ENCODE measurements at places on chromosomes 7 and 10.

DNA sequence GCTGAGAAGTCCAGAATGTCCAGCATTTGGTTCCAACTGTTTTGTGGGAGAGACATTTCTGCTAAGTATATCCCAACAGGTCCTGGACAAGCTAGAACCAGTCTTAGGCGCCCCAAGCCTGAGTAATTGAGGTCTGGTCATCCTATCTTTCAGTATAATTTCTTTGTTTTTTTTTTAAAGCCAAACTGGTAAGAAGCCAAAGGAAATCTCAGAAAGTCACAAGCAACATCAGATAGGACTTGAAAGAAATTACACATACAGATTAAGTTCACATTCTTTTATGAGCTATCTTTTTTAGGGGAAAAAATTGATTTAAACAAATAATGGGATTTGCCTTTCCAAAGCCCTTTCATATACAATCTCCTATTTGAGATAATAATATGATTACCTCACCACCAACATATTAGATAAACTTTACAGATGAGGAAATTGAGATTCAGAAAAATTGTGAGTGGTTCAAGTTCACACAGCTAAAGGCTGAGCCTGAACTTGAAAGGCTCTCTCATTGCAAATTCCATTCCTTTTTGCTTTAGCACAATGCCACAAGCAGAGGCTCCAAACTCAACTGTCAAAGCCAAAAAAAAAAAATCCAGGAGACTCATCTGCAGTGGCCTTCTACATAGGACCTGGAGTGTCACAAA is 15.0 kb downstream of the PDLIM1 start:
- DNase-seq, result no peak

GRCh38 chr7:82699773-82700186 is 256.2 kb upstream of the CACNA2D1 start:
- DNase-seq, result no peak

- no peak for DNase-seq
Measured at GRCh38 chr7:94286111-94286510, 108.6 kb upstream of the COL1A2 start.

DNA sequence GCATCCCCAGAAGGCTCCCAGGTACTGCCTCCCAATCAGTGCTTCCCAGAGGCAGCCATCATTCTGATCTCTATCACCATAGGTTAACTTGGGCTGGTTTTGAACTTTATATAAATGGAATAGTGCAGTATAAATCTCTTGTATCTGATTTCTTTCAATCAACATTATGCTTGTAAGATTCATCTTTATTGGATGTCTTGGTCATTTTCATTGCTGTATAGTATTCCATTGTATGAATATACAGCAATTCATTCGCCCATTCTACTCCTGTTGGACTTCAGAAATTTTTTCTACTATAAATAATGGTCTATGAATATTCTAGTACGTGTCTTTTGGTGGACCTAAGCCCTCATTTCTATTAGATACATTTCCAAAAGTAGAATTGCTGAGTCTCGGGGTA is 16.1 kb upstream of the OGDHL start:
- no peak for DNase-seq

DNA sequence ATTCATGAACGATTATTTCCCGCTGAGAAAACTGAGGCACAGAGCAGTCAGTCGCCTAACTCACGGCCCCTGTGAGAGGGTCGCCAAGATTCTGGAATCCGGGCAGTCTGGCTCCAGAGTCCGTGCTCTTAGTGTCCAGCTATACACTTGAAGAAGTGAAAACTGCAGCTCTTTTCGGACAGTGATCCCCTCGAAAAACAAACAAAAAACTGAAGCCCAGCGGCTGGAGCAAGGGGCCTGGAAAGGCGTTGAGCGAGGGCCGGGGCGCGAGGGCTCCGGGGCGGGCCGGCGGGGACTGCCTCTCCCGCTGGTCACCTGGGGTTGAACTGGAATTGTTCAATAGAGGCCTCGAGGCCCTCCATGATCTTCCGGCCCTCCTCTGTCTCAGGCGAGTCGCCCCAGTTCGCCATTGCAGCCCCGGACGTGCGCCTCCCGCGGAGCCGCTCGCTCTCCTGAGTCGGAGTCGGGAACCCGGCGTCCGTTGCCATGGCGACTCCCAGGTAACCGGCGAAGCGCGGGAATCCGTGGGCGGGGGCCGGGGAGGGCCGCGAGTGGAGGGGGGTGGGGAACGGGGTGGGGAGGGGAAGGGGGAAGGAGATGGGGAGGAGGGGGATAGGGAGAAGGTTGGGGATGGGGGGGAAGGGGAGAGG is 881 bp downstream of the C10orf67 start:
- DNase-seq, result peak; percentile 23

DNA sequence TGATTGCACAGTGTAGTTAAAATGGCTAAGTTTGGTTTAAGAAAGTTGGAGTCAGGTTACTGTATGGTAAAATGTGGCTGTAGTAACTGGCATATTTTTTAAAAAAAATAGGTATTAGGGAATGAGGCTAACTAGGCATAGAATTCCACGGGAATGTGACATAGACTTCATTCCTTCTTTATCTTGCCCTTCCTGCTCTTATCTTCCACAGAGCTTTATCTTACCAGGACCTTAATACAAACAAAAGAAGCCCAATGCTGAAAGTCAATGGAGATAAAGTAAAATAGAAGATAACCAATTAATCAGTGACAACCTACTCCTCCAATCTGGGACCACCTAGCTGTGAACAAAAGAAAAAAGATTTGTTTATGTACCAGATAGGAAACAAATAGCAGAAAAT is 58.1 kb downstream of the TET1 start:
- DNase-seq, result no peak

- DNase-seq, result no peak
Measured at GRCh38 chr7:158064631-158065030, 523.0 kb downstream of the PTPRN2 start.

DNA sequence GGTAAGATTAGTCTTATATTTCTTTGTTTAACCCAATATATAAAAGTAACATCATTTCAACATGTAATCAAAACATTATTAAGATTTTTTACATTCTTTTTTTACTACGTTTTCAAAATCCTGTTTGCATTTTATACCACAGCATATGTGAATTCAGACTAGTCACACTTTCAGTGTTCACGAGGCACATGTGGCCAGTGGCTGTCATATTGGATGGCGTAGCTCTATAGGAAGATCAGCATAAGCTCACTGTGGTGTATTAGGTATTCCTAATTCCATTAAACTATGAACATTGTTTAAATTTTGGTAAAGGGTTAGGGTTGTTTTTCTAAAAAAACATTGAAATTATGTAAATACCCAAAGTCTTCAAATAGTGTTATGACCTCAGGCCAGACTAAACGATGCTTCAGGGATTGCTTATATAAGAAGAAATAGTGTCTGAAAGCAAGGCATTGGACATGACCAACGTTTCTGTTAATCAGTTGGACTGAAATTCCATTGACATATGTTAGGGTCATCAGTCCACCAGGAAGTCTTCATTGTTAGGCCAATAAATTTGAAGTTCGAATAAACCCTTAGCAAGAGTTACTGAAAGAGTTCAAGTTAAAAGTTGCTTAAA is 97.0 kb downstream of the BICC1 start:
- DNase-seq, result no peak

DNA sequence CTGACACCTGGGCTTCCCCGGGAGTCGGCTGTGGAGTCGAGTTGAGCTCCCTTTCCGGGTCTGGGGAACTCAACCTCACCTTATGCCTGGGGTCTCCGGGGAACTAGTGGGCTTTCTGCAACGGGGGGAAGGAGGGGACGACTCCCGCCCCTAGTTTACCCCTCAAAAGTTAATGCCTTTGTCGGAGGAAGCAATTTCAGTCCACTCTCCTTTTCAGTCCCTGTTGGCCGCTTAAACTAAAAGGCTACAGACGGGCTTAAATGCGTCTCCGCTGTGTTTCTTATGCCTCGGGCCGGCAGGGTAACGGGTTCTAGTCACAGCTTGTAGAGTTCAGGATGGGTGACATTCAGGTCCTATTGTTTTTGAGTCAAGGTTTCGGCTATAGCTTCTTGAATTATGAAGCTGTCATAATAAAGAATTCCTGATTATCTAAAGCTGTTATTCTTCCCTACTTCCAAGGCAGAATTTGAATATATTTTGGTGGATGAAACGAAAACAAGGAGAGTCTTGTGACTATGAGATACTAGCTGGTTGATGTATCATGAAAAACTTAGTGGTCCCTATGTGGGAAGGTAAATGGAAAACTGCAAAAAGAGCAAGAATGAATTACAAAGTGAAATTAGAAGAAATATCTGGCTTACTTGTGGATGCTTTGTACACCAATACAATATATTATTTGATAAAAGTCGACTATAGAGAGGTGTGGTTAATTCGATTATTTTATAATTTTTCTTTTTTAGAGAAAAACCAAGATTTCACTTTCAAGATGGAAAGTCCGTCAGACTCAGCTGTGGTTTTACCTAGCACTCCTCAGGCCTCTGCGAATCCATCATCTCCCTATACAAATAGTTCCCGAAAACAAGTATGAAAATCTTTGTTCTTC is 495 bp downstream of the SFR1 start:
- no peak for DNase-seq

DNA sequence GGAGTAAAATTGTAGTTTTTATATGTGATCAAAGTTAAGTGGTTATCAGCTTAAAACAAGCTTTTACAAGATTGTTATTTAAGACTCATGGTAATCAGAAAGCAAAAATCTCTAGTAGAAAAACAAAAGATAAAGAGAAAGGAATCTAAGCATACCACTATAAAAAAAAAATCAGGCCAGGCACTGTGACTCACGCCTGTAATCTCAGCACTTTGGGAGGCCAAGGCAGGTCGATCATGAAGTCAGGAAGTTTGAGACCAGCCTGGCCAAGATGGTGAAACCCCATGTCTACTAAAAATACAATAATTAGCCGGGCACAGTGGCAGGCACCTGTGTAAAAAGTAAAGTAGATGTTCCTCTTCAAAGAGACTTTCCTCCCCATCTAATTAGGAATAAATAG is 265.9 kb upstream of the NRP1 start:
- no peak for DNase-seq

DNA sequence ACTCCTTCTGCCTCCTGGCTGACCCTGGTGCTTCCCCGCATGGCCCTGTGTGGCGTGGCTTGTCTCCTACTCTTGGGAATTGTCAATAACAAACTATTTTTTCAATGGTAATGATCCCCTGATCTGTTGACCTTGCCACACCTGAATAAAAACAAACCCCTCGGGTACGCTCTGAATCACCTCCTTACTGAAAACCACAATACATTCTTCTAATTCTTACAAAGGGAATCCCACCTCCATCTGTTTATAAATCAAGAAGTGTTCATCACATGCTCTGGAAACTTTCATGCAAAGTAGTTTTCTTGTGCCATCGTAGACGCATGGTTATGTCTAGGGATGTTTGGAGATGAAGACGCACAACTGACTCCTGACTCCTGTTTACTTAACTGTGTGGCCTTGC is 245.8 kb downstream of the FRMD4A start:
- DNase-seq, result no peak

GRCh38 chr7:75992083-75992755 is 2.2 kb downstream of the TMEM120A start:
- no peak for DNase-seq

DNA sequence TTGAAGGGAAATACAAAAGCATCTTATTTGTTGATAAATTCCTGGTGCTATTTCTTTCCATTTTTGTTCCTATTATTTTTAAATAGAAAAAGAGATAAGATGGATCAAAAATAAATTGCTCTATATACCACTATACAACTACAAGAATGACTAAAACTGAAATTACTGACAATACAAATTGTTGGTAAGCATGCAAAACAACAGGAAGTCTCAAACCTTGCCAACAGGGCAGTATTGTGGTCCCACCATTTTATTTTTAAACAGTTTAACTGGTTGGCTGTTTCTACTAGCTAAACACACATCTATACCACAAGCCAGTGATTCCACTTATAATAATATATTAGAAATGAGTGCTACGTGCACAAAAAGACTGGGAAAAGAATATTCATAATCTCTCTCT is 213.0 kb downstream of the JAZF1 start:
- no peak for DNase-seq

- DNase-seq, result no peak
Measured at GRCh38 chr10:43049081-43049551, 27.8 kb upstream of the RET start.

- no peak for DNase-seq
Measured at GRCh38 chr7:122219253-122219865, 75.3 kb upstream of the AASS start.

DNA sequence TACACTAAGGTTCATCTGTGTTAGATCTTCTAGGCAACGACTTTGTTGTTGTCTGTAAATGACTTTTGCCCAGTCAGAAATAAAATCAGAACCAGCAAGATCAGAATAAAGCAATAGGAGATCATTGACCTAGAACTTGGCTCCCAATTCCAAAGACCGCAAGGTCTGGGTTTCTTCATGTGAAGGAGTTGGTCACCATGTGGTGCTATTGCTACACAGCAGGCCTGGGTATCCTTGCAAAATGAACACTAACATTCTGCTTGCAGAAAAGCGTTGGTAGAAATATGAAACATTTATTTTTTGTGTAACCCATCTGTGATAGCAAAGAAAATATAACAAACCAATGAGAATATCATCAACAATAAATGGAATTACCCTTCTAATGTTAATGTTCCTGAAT is 831.0 kb downstream of the NXPH1 start:
- no peak for DNase-seq

GRCh38 chr7:125563557-125563956 is 633.9 kb upstream of the POT1 start:
- DNase-seq, result no peak

GRCh38 chr10:94680544-94680943 is 3.0 kb upstream of the CYP2C18 start:
- no peak for DNase-seq

DNA sequence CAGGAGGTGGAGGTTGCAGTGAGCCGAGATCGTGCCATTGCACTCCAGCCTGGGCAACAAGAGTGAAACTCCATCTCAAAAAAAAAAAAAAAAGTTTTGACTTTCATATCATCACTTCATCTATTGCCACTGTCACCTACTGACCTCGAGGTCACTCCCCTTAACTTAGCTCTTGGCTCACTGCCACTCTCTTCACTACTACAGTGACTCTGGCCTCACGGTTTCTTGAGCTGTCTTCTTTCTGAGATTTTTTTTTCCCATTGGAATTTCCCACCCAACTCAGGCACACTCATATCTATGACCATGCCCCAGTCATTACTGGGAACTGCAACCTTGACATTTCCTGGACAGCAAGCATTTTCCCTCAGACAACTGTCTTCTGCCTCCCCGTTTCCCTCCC is 42.6 kb upstream of the C7orf33 start:
- DNase-seq, result no peak

GRCh38 chr7:47934831-47935230 is 13.4 kb downstream of the PKD1L1 start:
- DNase-seq, result no peak

- DNase-seq, result no peak
Measured at GRCh38 chr7:104093127-104093526, 103.7 kb upstream of the RELN start.
